ENCODE measurements at places on chromosomes 6 and 20.

GRCh38 chr6:32332433-32332832 lies 39.3 kb downstream of the TSBP1 start:
- no peak for DNase-seq

DNA sequence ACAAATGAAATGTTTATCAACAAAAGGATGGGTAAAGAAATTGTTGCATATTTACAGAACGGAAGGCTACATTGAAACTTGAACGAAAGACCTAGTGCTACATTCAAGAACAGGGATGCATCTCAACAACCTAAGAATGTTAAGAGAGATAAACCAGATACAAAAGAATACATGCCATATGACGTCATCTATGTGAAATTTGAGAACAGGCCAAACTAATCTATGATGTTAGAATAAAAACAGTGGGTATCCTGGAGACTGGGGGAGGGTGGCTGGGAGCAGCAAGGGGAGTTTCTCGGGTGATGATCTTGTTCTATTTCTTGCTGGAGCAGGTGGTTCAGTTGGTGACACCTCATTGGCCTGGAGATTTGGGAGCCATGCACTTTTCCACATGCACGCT lies 81.5 kb downstream of the SULF2 start:
- no peak for DNase-seq

DNA sequence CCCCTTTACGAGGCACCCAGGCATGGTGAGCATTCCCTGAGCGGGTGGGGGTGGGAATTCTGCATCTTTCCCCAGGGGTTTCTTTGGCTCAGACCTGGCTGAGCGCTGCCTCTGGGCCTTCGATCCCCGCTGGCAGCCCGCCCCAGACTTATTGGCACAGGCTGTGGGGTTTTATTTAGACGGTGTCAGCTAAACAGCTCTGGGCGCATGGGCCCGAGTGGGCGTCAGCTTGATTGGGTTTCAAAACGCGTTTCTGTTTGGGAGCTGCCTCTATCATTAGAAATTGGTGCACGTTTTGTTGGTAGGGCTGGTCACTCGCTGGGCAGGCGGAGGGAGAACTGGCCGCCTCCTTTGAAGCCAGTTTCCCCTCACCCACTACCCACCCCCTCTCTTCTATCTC lies 21.0 kb downstream of the PMEPA1 start:
- no peak for DNase-seq

DNA sequence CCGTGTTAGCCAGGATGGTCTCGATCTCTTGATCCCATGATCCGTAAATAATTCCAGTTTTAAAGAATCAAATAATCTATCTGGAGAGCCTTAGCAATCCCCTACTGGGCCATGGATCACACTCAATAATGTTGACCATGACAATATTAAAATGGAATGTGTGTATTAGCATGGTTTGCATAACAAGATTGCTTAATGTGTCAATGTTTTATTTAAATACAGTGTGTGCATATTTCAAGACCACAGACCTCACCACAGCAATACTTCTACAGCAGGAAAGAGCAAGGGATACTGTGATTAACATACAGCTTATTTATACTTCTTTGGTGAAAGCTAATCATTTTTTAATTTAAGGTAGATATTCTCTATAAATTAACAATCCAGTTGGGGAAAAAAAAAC lies 470.4 kb downstream of the TFAP2B start:
- DNase-seq: peak; percentile 50

GRCh38 chr6:16222826-16223225 lies 15.6 kb upstream of the GMPR start:
- no peak for DNase-seq

GRCh38 chr20:17565169-17565845 lies 4.6 kb upstream of the DSTN start:
- DNase-seq: peak; percentile 57

DNA sequence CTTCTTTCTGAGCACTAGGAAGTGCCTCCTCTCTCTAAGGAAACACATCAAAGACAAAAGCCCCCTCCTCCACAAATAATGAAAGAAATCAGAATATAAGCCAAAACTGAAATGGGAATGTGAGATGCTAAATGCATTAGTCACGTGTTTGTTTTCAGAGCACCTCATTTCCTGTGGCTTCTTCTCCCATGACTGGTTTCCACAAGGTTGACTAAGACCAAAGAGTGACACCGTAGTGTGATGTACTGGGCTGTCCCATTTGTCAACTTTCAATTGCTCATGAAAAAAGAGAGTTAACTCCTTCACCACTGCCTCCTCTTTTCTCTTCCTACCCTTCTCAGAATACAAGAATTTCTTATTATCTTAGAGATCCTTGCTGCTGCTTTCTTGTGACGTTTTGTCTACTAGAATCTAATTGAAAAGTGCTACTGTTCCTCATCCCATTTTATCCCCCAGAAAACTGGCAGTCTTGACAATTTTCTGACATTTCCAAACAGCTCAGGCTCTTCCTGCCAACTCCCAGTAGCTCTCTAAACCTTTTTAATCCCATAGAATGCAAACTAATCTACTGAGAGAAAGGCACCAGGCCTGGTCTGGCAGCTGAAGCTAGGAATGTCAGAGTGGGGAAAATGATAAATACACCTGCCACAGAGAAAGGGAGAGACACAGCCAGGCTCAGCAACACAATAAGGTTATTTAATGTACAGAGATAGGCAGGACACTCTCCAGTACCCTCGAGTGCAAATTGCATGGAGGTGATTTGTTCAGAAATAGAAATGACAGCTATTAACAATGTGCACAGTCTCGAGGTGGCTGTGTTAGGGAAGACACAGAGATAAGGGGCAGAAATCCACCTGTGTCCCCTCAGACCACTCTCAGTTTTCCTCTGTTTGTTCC lies 671.7 kb upstream of the NRSN1 start:
- DNase-seq: no peak

DNA sequence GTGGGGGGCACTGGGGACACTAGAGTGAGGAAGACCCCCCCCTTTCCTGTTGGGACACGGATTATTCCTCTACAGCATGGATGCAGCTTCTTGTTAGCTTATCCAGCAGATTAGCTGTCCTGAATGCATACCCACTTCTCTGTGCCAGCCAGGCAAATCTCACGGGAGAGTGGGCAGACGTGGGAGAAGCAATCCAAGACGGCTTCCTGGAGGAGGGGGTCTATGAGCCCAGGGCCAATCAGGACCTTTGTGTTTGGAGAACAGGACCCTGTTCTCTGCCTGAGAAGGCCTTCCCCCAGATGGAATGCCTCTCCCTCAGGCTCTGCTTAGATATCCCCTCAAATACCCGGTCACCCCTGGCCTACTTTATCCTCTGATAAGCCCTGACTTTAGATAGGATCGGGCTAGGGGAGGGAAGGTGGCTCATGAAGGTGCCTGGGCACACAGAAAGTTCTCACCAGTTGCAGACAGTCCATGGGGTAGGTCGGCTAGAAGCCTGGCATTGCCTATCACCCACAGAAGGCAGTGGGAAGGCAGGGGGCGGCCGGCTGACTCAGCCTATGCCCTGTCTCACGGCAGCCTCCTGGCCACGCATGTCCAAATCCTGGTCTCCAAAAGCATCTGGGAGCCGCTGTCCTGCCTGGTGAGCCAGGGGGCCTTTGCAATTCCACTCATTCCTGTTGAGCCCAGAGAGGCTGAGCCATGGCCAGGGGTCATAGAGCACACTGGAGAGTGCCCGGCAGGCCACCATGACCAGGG lies 34.7 kb downstream of the SUN5 start:
- no peak for DNase-seq

DNA sequence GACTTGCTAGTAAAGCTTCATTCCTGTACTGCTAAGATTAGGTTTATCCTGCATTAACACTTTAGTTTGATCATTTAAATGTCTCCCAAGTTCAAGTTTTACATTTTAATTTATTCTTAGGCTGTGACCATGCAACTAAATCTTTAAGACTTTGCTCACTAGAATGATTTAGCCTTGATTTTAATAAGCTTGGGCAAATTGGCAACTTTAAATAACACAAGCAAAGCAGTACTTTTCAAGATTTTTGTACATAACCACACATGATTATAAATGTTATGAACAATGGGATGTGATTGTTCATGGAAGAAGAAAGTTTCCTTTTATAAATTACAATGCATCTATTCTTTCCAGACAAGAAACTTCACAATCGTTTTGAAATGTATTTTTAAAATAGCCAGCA lies 948.0 kb upstream of the EPHA7 start:
- no peak for DNase-seq

- peak; percentile 34 for DNase-seq
Measured at GRCh38 chr6:16446273-16446672, 207.9 kb downstream of the GMPR start.

GRCh38 chr6:154569156-154569862 lies 58.8 kb upstream of the CNKSR3 start:
- DNase-seq: no peak

GRCh38 chr6:126396131-126396530 lies 56.2 kb downstream of the CENPW start:
- DNase-seq: no peak

GRCh38 chr20:50711113-50711825 lies 19.9 kb upstream of the RIPOR3 start:
- DNase-seq: no peak

DNA sequence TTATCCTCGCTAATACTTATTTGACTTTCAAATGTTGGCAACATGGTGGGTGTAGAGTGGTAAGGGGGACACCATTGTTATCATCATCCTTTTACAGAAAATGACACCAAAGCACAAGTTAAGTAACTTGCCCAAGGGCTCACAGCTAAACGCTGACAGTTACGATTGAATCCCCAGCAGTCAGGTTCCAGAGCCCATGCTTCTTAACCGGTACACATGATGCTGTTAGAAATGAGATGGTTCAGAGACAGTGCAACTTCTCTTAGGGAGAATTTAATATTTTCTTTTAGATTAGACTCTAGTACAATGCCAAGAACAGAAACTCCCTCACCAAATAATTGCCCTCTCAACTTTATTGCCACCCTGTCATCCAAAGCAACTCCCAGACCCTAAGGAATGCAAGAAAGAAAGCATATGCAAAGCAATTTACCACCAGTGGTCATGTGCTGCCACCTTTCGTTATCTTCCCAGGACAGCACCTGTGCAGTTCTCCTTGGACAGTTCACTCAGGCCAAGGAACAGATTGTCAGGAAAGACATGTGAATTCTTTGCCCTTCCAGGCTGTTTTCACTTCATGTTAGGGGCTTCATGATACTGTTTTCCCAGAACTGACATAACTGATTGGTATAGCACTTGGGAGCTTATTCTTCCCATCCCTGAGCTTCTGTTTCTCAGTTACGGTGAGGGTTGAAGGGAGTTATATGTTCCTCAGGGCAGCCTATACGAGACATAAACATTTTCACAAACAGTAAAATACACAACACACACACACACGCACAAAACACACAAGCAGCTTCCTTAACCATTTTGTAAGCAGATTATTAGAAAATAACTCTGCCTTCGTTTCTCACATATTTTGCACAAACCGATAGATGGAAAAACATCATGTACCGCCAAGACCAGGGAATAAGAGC lies 5.1 kb downstream of the HLA-DMA start:
- DNase-seq: no peak

GRCh38 chr20:23255716-23256385 lies 94.7 kb upstream of the NXT1 start:
- no peak for DNase-seq

- DNase-seq: no peak
Measured at GRCh38 chr6:38570750-38571149, 69.0 kb downstream of the BTBD9 start.

GRCh38 chr6:5099537-5099936 lies 14.4 kb downstream of the PPP1R3G start:
- no peak for DNase-seq

DNA sequence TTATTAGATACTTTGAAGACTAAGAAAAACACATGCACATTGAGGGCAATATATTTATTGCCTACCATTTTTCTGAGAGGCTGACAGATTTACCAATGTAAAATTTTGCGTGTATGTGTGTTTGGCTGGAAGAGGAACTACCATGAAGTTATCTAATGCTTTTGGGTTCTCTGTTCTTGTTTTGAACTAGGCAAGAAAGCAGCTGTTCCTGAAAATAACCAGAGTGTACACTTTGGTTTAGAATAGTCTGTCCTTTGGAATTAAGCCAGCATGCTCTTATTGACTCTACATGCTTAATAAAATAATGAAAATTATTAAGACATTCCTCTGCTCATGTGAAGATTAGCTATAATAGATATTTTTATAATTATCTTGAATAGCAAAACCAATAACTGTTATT lies 129.2 kb downstream of the MYB start:
- DNase-seq: no peak

- DNase-seq: no peak
Measured at GRCh38 chr6:90103056-90103800, 193.4 kb downstream of the BACH2 start.

GRCh38 chr6:71367756-71368155 lies 79.1 kb downstream of the OGFRL1 start:
- no peak for DNase-seq

DNA sequence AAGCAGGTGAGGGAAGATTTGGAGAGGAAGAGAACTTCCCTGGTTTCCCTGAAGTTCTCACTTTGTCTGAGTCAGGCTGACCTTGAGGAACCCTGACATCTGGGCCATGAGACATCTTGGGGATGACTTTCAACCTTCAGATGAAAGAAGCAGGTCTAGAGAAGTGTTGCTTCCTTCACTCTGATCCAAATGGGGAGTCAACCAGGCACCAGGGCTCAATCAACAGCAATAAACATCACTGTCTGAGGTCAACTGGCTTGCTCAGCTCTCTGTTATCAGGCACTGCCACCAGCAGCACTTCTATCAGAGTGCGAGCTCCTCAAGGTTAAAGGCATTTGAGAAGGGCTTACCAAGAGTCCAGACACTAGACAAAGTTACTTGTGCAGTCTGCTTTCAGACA lies 6.3 kb downstream of the ACOT8 start:
- DNase-seq: no peak

GRCh38 chr6:148617530-148617929 lies 129.3 kb upstream of the UST start:
- DNase-seq: no peak

GRCh38 chr20:54340667-54341081 lies 132.8 kb downstream of the PFDN4 start:
- peak; percentile 73 for DNase-seq

DNA sequence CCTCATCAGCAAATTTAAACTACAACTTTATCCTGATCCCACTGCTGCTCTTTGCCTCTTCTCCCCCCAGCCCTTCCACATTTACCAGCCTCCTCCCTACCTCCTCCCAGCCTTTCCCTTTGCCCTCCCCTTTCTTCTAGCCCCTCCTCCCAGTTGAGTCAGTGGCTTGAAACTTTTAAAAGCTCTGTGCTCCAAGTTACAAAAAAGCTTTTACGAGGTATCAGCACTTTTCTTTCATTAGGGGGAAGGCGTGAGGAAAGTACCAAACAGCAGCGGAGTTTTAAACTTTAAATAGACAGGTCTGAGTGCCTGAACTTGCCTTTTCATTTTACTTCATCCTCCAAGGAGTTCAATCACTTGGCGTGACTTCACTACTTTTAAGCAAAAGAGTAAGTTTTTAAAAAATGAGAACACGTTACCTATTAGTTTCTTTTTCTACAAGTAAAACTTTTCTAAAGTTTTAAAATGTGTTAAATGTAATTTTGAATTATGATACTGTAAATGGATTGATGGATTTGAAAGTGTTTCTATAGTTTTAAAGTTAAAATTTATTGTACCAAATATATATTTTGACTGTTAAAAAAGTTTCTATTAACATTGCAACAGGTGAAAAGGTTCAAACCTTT lies at the start of gene GJA1:
GJA1 (plus strand) TSS at position 203 of the 626 bp plus-strand sequence. CDS start 11,202 bp downstream, outside the sequence.
- peak; percentile 80 for DNase-seq

GRCh38 chr20:48791014-48791413 lies 36.8 kb downstream of the PREX1 start:
- no peak for DNase-seq

GRCh38 chr6:98777762-98778161 lies 56.6 kb upstream of the POU3F2 start:
- no peak for DNase-seq
